Activated T-cell treated with anti-CD3 and anti-CD28 coated beads, Interleukin-2, amount 50 U/mL, for 48 hours (primary cell): ENCODE measurements at places on chromosomes 7 and 10.

GRCh38 chr7:82665966-82666507 is 222.5 kb upstream of the CACNA2D1 start:
- DNase-seq, result no peak

DNA sequence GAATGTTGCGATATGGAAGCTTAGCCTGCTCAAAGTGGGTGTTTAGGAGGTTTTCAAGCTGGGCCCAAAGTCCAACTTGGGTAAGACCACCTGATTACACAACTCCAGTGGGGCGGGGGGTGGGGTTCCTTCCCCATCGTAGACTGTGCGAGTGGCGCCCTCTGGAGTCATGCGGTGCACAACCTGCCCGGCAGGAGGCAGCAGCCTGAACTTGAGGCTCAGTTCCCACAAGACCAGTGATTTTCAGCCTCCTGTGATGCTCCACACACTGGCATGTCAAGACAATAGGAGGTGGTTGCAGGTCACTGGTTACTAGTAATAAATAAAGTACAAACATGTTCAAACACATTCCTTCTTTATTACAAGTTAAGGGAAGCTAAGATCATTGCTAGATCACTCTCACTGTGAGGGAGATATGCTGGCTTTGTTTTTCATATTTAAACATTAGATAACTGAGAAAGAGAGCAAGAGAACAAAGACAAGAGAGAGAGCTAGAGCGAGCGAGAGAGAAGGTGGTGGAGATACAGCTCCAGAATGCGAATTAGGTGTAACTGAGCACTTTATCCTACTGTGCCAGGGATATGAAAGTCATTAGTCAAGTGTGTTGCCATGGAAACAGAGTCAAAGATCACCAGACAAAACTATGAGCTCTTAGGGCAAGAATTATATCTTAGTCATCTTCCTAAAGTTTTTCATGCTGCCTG is 97.4 kb upstream of the BMPER start:
- DNase-seq, result peak; percentile 22

DNA sequence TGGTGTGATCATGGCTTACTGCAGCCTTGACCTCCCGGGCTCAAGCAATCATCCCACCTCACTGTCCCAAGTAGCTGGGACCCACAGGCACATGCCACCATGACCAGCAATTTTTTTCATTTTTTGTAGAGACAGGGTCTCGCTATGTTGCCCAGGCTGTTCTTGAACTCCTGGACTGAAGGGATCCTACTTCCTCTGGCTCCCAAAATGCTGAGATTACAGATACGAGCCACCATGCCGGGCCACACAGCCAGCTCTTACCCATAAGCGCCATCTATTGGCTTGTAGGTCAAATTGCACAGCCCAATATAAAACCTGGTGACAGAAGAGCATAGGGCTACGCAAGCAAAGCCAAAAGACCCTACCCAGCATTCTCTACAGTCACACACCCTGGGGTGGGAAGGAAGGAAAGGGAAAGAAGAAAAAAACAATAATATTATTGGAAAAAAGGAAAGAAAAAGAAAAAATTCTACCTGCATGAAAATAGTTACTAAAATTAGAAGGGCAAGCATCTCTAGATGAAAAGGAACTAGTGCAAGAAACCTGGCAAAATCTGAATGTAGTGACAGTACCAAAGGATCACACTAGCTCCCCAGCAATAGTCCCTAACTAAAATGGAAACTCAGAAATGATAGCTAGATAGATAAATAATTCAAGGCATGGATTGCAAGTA is 29.4 kb upstream of the AMPH start:
- DNase-seq, result peak; percentile 25

- DNase-seq, result no peak
Measured at GRCh38 chr10:83862723-83863122, 276.6 kb upstream of the GHITM start.

GRCh38 chr10:72297281-72297804 is 23.6 kb downstream of the DDIT4 start:
- peak; percentile 96 for DNase-seq

DNA sequence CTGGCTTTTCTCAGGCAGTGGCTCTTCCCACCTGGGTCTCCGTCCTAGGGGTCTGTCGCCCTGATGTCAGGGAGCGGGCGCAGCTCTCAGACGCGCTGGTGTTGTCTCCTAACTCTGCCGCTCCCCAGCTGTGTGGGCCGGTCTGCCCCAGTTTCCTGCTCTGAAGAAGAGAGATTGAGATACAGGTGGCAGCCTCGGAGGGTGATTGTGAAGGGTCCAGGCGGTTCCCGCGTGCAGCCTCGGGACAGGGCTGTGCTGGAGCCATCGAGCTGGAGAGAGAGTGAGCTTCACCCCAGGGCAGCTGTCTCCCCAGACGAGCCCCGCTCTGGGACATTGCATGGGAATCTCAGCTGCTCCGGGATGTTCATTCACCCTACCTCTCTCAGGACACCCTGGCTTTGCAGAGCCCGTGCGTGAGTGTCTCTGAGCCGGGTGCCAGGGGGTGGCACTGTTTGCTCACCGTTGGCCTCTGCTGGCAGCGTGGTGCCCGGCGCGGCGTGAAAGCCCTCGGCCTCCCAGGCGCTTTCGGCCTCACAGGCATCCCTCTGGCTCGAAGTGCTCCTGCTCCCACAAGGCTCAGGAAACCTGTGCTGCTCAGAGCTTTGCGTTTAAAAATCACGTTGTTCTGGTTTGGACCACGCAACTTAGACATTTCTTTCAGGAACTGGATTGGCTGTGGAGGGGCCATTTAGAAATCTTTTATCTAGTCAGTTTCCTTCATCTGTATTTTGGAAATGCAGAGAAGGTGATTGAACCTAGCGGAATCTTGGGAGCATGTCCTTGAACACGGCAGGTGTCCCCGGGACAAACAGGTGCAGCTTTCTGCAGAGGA is 33.8 kb upstream of the ZFAND2A start:
- DNase-seq, result peak; percentile 60

DNA sequence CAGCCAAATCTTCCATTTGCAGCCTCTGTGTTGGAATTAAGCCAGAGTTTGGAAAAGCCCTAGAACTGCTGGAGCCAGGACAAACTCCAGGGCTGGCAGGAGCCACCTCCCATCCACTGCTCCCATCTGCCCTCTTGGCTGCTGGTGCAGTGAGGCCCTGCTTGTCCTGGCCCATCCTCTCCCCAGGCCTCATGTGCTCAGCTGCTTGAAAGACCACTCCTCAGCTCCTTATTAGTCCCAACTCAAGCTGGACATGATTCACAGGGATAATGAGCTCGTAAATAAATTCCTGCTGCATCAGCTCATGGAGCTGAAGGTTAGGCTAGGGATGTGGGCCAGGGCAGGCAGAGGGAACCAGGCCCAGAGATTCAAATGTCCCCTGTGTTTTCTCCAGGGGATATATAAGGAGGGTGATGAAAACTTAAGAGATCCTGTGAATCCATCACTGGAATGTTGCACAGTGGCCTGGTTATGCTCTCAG is 282.8 kb downstream of the RPS24 start:
- no peak for DNase-seq

GRCh38 chr7:52711951-52712350 is 323.5 kb upstream of the POM121L12 start:
- DNase-seq, result no peak
